ENCODE measurements at places on chromosomes 12 and 14.

- peak; percentile 14 for DNase-seq
These were observed 33.0 kb downstream of the SAV1 start for GRCh38 chr14:50635141-50635540.

DNA sequence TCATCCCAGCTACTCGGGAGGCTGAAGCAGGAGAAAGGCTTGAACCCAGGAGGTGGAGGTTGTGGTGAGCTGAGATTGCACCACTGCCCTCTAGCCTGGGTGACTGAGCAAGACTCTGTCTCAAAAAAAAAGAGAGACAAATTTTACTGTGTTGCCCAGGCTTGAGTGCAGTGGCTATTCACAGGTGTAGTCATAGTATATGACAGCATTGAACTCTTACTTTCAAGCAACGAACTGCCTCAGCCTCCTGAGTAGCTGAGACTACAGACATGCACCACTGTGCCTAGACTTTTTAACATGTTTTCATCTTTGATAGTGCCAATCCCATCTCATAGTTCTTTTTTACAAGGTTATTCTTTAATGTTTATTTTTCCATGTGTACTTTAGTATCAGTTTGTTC is 13.7 kb downstream of the ARID2 start:
- DNase-seq, result no peak

DNA sequence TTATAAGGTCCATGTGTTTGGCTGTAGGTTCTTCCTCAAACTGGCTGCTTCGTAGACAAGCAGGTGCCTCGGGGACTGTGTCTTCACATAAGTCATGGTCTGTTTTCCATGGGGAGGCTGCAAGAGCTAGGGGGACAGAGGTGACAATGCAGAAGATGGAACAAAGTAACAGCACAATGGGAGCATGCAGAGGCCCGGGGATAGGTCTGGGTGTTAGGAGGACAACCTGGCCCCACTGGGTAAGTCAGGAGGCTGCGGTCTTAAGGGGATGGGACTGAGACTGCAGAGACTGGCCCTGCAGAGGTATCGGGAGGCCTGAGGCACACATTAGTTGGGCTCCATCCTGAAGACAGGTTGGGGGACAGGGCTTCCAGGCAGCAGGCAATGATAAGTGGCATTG is 88.9 kb downstream of the NTF3 start:
- no peak for DNase-seq

GRCh38 chr12:106265116-106265515 is 17.3 kb upstream of the CKAP4 start:
- no peak for DNase-seq

GRCh38 chr12:80702889-80703805 is 4.3 kb upstream of the MYF6 start:
- no peak for DNase-seq

DNA sequence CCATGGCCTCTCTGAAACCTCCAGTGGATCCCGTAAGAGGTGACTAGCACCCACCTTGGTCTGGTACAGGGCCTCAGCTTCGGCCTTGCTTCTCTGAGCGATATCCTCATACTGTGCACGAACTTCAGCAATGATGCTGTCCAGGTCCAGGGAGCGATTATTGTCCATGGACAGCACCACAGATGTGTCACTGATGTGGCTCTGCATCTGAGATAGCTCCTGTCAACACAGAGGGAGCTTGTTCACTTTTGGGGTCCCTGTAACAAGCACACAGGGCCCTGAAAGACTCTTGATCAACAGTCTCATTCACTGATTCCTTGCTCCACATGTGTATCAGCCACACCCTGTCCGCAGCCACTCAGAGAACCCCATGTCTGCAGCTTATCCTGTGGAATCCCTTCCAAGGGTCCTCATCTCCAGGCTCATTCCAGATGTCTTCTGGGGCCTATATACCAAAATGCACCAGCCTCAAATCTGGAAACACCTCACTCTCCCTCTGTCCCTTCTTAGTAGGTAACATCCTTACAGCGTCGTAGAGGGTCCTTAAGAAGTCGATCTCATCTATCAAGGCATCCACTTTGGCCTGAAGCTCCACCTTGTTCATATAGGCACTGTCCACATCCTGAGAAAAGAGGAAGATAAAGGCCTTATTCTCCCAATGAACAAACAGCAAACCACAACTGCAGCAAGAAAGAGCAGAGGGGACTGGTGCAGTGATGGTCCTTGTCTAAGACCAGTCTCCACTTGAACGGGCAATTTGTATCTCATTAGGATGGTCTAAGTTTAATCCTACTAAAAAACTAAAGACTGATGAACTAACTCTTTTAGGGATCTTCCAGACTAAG is 3.5 kb downstream of the KRT3 start:
- no peak for DNase-seq

DNA sequence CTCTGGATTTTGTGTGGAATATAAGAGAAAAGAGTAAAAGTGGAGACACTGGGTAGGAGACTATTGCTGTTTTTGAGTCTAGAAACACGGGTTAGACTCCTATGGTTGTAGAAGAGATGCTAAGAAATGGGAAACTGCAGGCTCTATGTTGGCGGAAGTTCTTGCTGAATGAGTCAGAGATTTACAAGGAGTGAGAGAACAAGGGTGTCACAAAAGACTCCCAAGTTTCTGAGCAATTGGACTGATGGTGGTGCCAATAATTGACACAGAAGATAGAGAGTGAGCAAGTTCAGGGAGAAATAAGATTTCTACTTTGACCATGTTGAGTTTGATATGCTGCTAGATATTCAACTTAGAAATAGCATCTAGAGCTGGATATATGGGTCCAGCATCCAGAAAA is 2.6 kb upstream of the PRKD1 start:
- no peak for DNase-seq

DNA sequence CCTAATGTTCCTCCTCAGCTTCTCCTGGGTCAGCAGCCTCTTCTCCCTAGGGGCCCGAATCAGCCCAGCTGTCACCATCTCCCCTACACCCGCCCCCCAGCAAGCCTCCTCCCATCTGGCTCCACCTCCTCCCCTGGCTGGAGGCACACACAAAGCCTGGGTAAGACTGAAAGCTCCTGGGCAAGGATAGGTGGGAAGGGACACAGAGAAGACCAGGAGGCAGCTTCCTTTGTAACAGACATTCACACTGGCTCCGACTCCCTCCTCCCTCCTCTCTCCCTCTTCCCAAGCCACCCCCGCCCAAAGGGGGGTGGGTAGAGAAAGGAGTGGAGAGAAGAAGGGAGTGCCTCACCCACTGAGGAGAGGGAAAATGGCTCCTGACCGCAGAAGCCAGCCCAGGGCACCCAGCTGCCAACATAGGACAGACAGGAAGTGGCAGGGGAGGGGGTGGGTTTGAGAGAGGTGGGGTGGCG is 4.0 kb downstream of the CHD4 start:
- no peak for DNase-seq

- no peak for DNase-seq
These were observed 57.8 kb downstream of the C14orf132 start for GRCh38 chr14:96096639-96097610.

DNA sequence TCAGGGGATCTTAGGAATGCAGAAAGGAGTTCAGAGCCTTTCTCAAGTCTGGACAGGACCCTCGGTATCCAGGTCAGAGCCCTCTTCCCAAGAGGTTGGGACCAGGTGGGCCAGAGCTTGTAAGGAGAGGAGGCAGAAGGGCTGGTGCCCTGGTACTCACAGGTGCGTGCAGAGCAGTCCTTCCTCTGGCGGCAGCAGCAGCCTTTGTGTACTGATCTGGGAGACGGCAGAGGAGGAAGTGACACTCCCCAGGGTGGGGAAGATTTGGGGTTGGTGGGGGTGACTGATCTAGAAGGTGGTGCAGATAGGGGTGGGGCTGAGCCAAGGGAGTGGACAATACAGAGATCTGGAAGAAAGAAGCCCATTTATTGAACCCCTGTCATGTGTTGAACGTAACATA is at the start of gene ITGB7:
Gene ITGB7 (minus strand): TSS at position 210 of the 400 bp plus-strand sequence. CDS start 6,808 bp downstream, outside the sequence.
- DNase-seq, result no peak

DNA sequence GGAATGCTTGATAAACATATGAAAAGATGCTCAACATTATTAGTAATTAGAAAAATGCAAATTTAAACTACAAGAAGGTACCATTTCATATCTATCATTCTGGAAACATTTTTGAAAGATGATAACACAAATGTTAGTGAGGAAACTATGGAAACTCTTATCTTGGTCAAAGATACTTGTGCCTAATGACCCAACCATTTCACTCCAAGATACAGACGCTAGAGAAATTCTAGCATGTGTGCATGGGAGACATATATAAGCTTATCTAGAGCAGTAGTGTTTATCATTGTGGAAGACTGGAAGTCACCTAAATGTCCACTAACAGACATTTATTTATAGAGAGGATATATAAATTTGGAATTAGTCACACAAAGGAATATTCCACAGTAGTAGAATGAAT is 143.1 kb upstream of the HMGA2 start:
- no peak for DNase-seq

GRCh38 chr12:43281563-43281962 is 270.4 kb downstream of the ADAMTS20 start:
- DNase-seq, result no peak

DNA sequence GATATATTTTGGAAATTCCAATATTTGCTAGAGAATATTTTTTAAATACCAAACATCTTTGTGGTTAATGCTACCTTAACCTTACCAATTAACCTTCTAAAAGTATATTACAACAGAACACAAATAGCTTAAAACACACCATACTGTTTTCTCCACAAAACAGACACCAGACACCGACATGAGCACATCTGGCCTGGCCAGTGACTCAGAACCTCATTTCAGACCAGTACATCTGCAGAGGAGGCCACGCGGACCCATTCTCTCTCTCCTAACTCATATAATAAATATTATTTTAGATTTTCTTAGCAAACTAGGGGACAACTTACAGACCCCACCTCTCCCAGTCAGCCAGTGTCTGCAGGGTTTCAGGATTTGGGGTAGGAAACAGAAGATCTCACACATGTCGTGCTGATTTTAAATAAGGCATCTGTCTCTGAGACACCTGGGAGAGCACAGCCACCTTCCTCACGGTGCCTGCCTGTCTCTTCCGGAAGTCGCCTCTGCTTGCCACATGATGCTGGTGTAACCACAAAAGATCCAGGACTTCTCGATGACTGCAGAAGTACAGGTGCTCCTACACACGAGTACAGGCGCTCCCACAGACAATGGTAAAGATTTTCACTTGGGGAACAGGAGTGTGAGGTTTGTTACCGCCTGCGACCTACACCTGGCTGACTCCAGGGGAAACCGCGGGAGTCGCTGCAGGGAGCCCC is 9.7 kb upstream of the ANKLE2 start:
- no peak for DNase-seq

GRCh38 chr14:74038020-74038859 is 19.1 kb downstream of the BBOF1 start:
- DNase-seq, result no peak

GRCh38 chr12:104695453-104696148 is 238.9 kb downstream of the CHST11 start:
- DNase-seq, result no peak

GRCh38 chr12:30877105-30877875 is 49.3 kb upstream of the TSPAN11 start:
- DNase-seq, result no peak

- no peak for DNase-seq
These were observed 22.2 kb downstream of the RASAL1 start for GRCh38 chr12:113113397-113113796.

- no peak for DNase-seq
These were observed 64.9 kb upstream of the VASH1 start for GRCh38 chr14:76696361-76696760.

DNA sequence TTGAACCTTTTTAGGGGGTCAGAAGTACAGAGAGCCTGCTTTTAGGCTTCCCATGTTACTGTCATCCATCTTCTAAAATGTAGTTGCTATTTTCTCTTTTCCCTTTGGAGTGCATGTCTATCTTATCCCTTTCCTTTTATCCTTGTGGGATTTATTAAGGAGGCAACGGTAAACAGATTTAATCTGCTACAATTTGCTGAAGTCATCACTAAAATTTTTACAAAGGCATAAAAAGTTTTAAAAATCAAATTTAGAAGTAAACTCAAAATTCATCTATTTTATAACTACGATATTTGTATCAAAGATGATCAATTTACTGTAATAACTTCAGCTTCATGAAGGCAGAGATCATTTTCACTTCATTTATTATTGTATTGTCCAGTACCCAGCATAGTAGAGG is 118.7 kb downstream of the RPS6KA5 start:
- no peak for DNase-seq

DNA sequence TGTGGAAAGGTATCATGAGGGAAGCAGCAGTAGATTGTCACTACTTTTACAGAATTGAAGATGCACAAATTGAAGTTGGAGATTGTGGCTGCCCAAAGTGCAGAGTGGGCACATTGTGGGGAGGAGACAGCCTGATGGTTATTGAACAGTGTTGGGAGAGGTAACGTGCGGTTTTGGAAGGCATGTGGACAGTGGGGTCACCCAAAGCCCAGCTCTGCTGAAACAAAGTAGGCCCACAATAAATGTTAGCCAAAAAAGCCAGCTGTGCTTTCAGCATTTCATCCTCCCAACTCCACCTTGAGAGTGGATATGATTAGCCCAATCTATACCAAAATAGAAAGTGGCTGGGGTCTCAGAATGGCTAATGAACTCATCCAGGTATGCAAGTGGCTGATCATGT is 96.7 kb downstream of the TMX1 start:
- no peak for DNase-seq

DNA sequence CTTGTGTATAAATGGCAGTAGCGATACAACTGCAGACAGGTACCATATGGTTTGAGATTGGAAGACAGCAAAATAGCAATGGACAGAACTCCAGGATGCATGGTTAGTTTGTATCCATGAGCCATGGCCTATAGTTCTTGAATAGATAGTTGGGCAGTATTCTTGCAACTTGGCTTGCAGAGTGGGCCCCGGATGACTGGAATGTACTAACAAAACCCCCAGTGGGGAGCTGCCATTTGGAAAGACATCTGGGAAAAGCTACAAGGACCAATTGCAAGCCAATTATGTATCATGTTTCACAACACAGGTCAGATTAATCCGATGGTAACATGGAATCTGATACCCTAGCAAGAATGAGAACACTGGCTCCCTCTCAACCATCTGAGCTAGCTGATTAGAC is 279.6 kb downstream of the RERGL start:
- DNase-seq, result no peak

GRCh38 chr12:40058721-40059190 is 47.1 kb downstream of the SLC2A13 start:
- no peak for DNase-seq

DNA sequence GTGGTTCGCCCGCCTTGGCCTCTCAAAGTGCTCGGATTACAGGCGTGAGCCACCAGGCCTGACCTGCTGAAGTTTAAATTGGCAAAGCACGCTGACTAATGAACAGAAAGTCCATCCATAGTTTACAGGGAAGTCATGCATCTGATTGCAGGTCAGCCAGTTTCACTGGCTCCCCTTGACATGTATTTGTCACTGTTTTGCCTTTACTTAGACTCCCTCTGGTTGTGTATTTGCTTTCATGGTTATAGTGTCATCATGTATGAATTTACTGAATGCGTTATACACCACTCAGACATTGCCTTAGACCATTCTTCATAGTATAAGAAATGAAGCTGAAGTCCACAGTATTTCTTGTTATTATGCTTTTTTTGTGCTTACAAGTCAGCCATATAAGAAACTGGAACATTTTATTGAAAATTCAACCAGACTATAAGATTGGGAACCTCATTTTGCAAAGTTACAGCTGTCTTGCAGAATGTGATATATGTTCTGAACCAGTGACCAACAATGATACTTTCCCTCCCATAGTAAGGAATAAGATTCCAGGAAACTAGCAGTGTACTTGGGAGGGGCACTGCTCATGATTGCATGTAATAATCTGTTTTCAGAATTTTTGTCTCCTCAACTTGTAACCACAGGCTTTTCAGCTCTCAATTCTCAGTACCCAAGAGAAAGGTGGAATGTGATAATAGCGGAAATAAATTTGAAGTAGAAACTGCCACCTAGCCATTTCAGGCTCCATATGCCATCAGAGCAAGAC is 51.9 kb upstream of the ATF7IP start:
- DNase-seq, result no peak
